ENCODE measurements at places on chromosomes 4 and X.

DNA sequence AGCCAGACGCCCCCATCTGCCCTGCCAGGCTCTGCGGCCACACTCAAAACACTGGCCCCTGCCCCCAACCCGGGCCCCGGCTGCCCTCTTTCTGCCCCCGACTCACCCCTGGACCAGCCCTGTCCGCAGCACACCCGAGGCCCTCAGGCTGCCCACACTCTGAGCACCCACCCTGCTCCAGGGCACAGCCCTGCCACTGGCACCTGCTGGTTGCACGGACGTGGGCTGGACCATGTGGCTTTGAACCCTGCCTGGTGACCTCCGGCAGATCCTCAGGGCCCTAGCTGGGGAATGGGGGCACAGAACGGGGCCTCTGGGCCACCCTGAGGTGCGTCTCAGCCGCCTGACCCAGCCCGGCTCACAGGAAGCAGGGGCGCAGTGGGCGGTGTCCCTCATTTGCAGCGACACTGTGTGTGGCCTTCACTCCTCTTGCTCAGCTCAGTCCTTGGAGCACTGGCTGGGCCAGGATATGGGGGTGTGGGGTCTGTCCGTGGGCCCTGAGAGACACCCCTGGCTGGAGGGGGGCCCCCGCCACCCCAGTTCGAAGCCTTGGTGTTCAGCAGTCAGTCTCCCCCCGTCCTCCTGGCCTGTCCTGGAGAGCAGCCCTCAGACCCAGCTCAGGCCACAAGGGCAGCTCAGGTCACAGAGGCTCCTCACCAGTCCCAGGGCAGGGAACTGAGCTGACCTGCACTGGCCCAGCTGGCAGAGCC lies 73.2 kb downstream of the FAM53A start:
- DNase-seq = no peak

DNA sequence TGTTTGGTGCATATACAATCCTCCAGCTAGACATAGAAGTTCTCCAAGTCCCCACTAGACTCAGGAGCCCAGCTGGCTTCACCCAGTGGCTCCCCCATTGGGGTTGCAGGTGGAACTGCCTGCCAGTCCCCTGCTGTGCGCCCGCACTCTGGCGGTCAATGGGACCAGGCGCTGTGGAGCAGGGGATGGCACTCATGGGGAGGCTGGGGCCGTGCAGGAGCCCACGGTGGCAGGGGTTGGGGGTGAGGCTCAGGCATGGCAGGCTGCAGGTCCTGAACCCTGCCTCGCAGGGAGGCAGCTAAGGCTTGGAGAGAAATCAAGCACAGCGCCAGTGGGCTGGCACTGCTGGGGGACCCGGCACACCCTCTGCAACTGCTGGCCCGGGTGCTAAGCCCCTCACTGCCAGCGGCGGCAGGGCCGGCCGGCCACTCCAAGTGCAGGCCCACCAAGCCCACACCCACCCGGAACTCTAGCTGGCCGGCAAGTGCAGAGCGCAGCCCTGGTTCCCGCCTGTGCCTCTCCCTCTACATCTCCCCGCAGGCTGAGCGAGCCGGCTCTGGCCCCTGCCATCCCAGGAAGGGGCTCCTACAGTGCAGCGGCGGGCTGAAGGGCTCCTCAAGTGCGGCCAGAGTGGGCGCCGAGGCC lies 12.7 kb upstream of the TMPRSS11D start:
- no peak for DNase-seq

- DNase-seq = peak; percentile 33
Observed at GRCh38 chrX:15151267-15152186, 118.4 kb downstream of the ASB9 start.

GRCh38 chr4:79796948-79797347 lies 276.1 kb downstream of the ANTXR2 start:
- DNase-seq = no peak

- no peak for DNase-seq
Observed at GRCh38 chrX:34503119-34503518, 154.0 kb downstream of the TMEM47 start.

DNA sequence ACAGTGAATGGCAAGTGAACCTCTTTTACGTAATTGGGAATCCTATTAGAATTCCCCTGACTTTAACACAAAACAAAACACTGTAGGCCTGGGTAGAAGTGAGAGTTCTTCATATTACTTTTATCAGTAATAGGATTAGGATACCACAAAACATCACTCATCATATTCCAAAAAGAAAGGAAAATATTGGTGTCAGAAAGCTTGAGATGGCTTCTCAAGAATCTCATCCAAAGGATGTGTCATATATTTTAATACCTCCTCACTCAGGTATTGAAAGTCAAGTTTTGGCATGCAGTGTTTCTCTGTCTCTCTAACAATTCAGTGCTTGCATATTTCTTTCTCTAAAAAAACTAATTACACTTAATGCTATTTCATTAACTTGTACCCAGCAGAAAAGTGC lies 173.2 kb downstream of the PDGFC start:
- no peak for DNase-seq

- DNase-seq = peak; percentile 8
Observed at GRCh38 chr4:57110640-57111511, 691 bp upstream of the IGFBP7 start.

GRCh38 chr4:110211007-110211769 lies 12.8 kb upstream of the ELOVL6 start:
- DNase-seq = peak; percentile 64

DNA sequence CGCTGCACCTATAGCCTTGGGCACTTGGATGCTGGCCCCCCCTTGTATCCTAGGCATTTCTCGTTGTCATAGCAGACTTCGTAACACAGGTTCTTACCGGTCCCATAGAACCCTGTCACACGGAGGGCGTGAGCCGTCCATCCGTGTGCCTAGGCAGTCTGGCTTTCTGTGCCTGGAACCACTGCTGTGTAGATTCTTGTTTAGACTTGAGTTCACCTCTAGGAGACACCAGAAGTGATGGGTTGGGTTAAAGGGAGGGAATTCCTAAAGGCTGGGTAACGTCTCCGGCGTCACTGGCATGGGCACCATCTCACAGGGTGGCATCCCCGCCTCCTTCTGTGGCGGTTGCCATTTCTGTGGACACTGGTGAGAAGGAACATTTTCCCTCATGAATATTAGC lies 13.5 kb upstream of the NKX1-1 start:
- no peak for DNase-seq

DNA sequence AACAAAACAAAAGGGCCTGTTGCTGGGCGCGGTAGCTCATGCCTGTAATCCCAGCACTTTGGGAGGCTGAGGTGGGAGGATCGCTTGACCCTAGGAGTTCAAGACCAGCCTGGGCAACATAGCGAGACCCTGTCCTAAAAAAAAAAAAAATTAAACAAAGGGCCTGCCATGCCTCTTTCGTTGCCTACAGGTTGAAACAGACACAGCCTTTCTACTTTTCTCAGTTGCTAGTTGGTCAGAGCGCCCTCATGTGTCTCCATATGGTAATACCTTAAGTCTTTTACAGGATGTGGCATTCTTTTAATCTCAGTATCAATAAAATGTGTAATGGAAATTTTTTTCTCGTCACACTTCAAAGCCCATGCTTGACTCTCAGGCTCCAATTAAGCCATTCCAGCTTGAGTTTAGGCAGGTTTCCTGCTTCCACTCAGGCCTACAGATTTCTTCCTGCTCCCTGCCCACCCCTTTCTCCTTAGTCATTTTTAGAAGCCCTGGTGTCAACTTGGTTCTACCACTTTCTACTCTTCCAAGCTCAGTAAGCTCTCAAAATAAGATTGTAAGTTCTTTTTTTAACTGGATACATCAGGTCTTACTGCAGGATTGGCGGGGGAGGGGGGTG lies 4.6 kb upstream of the SOWAHD start:
- peak; percentile 86 for DNase-seq

- DNase-seq = peak; percentile 67
Observed at GRCh38 chrX:39491548-39492297, 606.0 kb downstream of the BCOR start.

GRCh38 chr4:96173756-96174155 lies 333.9 kb downstream of the PDHA2 start:
- no peak for DNase-seq

DNA sequence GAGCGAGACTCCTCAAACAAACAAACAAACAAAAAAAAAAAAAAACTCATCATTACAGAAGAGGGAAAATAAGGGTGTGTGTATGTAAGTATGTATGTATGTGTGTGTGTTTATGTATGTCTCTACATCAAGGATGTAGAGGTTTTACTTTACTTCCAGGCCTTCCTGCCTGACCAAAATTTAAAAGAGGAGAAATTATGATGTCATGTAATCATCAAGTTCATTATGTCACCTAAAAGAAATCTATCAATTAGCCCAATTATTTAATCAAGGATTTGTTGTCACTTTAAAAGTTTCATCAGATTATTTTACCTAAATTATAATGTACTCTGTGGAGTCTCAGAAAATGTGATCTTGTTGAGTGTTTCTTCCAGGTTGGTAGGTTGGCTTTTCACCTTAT lies 21.6 kb downstream of the GUCY1A1 start:
- no peak for DNase-seq

Data from CD4-positive, alpha-beta T cell treated with Interleukin-21 for 1 hour (primary cell).